ENCODE measurements at places on chromosomes 2 and 18.

- no peak for DNase-seq
These were observed 726.5 kb upstream of the RAB6C start for GRCh38 chr2:129252781-129253460.

DNA sequence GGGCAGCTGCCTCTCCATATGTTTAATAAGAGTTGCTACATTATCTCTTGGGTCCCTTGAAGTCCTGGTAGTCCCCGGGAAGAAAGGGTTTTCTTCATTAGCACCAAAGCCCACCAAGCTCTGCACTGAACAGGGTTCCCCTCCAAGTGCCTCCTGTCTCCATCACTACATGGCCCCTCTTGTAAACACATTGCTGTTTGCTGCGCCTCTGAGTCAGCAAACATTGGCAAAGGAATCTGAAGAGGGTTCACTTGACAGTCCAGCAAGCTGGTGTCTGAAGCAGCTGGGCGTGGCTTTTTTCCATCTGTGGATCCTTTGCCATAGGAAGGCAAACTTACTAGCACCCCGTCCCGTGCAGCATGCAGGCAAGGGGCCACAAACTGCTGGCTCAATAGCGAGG, 82.8 kb downstream of the TEX51 start:
- no peak for DNase-seq

- DNase-seq, result no peak
These were observed 23.5 kb downstream of the MBP start for GRCh38 chr18:77108821-77109647.

- no peak for DNase-seq
These were observed 184.4 kb upstream of the SESTD1 start for GRCh38 chr2:179449010-179449409.

DNA sequence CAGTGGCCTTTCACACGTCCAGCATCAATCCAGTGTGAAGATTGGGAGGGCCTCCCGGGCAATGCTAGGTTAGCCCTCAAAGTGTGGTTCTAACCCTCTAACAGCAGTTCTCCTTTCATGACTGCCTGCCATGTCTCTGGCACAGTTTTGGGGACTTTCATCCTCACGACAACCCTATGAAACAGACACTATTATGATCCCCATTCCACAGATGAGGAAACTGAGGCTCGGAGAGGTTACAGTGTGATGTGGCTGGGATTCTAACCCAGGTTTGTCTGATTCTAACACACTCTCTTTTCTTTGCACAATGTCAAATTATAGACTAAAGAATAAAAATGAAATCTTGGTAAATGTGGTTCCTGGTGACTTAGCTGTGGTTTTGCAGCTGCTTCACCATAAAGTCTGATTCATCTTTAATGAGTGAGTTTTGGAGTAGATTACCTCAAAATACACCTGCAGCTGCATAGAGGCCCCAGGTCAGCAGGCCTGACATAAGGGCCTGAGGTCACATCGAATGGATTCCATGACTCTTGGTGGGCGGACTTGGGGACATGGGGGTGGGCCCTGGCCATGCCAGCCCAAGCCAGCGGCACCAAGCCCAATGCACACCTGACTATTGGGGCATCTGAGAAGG, 214.4 kb downstream of the GLI2 start:
- no peak for DNase-seq

- no peak for DNase-seq
These were observed 23.8 kb upstream of the SMAD4 start for GRCh38 chr18:51006061-51006818.
